CD8-positive, alpha-beta T cell (primary cell): ENCODE measurements at places on chromosomes 2 and 18.

GRCh38 chr2:42547014-42547413, 21.4 kb upstream of the MTA3 start:
- DNase-seq, result no peak

GRCh38 chr18:9454061-9454703, 21.1 kb upstream of the RALBP1 start:
- no peak for DNase-seq

DNA sequence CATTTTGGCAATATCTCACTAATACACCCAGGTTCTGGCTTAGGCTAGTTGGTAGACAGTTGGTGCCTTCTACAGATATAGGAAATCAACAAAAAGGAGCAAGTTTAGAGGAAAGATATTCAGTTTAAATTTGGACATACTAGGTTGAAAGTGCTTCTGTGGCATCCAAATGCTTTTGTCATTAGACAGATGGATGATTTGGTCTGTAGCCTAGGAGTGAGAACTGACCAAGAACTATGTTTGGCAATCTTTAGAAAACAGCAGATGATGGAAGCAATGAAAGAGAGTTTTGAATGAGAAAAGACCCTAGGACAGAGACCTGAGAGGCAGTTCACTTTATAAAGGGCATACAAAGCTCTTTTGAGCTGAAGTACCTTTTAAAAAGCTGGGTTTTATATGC, 201.3 kb upstream of the FSHR start:
- no peak for DNase-seq

- no peak for DNase-seq
Observed at GRCh38 chr2:240431661-240432424, 3.6 kb upstream of the GPC1 start.

- no peak for DNase-seq
Observed at GRCh38 chr2:207505728-207506127, 24.0 kb upstream of the CREB1 start.

GRCh38 chr2:17599617-17600016, 59.1 kb downstream of the VSNL1 start:
- no peak for DNase-seq

GRCh38 chr2:65345631-65346030, 86.8 kb downstream of the SPRED2 start:
- DNase-seq, result no peak

GRCh38 chr2:69694894-69695849, 46.8 kb upstream of the ANXA4 start:
- DNase-seq, result no peak

DNA sequence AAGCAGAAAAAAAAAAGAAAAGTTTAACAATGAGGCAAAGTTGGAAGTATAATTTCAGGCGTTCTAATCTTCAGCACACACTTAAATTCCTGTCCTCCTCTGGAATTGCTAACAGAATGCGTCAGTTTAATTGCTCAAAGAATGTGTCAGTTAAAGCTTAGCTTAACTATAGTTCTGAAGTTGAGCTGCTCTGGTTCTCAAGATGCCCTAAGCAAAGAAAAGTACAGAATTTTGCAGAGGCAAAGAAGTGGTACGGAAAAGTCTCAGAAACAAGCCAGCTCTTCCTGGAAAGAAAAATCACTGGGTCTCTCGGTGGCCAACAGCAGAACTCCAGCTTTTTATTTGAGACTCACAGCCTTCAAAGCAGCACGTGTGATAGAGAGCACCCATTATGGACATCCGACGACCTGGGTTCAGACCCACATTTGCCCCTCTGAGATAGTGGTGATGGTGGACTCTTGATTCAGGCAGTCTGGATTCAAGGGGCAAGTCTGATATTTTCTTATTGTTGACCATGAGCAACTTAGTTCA, 22.2 kb upstream of the MYO3B start:
- no peak for DNase-seq

DNA sequence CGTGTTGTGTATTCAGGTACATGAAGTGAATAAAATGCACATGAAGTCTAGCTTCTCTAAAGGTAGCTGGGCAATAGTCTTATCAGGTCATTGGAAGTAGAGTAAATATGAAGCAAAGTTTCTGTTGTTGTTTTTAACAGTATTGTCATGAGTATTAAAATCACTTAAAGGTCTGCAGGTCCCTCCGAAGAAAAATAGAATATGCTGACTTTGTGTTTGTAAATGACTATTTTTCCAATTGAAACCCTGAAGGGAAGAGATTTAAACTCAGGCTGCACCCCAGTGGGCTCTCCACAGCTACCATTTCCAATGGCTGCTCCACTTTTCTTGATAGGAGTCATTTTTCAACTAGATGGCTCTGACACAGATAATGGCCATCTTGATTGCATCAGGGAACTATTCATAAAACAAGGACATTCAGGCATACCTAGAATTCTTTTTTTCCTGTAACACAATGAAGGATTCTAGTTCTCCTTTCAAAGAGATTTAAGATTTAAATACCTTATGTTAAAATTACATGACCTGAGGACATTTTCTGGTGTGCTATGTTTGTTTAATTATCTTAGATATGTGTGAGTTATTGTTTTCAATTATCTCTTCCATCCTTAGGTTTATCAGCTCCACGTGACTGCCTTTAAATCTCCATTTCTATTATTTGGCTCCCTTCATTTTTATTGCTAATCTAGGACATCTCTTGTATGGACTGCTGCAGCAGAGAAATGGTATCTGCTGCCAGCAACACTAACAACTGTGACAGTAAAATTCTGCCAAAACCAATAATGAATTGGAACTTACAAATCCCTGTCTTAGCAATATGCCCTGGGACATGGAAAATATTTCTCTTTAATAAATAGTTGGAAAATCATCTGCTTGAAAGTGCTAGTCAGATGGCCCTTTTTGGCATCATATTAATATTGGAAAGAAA, 149.2 kb upstream of the NOSTRIN start:
- DNase-seq, result no peak

GRCh38 chr2:236146436-236146835, 21.8 kb downstream of the GBX2 start:
- DNase-seq, result no peak

DNA sequence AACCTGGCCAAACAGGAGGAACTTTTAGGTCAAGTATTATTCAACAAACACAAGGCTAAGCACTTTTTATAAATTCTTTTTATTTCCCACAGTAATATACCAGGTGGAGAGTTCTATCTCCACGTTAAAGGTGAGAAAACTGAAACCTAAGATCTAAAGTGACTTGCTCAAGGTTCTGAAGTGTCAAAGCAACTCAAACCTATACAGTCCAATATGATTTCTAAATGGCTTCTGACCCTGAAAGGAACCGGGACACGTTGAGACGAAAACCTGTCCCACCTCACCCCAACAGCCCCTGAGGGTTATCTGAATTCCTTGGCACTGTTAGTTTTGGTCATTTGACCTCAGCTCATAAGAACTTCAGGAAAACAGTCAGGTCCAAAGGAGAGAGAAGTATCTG, 814.5 kb upstream of the LRATD1 start:
- DNase-seq, result no peak
